A549 treated with dexamethasone at 1 μM for 4 hours (cell line): ENCODE measurements at places on chromosomes 5 and 9. TPM values are rescaled to one million over a fixed set of nuclear protein-coding genes. Genes with fewer than 3 reads are reported as not detected.

The LCN12 gene
- total RNA-seq, result 0.48 to 1.6 TPM (median 1.3 TPM) in 5 replicates

The THBS4 gene
- 0.09 to 0.33 TPM (median 0.21 TPM) in 4 of 5 replicates, not detected in the other for total RNA-seq

The CDC20B gene
- 0.06 to 0.09 TPM (median 0.08 TPM) in 5 replicates for total RNA-seq

The BNIP1 gene
- 14.4 to 16.4 TPM (median 15.5 TPM) in 5 replicates for total RNA-seq

The SLC46A2 gene
- not detected in 5 replicates for total RNA-seq
